Non-pigmented ciliary epithelial cell (primary cell): ENCODE measurements at places on chromosomes 7 and 10.
A peak's percentile ranks its signal among the peaks of the same experiment; 100 is the strongest.

- peak; percentile 45 for DNase-seq
Observed at GRCh38 chr7:157235357-157236333, 96.9 kb downstream of the UBE3C start.

- peak; percentile 95 for DNase-seq
Observed at GRCh38 chr7:100148559-100149328, at the start of gene LAMTOR4. TSS of gene LAMTOR4 (plus strand) at chr7:100148918. CDS start at chr7:100148973, 55 bp downstream.

GRCh38 chr10:6022660-6023059 lies 39.5 kb downstream of the IL2RA start:
- no peak for DNase-seq

DNA sequence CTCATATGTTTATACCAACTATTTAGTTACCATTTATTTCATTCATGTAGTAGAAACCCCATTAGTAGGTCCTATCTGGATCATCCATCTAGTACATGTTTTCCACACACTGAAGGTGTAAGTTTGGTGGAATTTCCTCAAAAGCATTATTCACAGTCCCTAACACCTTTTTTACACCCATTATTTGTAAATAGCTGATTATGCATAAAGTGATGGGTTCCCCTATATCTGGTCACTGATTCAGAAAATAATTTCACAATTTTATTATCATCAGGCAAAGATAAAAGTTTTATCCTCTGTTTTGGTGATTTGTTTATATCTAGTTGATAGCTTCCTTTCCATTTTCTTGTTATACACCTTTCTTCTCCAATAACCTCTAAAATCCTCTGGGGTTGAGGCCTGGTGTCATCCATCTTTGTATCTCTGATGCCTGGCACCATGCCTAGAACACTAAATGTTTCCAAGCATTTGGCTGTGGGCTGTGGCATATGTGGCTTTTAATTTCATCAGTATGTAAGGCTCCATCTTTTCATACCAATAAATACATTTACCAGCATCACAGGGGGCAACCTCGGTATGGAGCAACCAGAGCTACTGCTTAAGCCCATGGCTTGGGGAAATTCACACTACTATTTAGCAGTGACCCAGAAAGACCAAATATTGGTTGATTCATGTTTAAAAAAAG lies 1089.5 kb upstream of the LRRN3 start:
- no peak for DNase-seq

DNA sequence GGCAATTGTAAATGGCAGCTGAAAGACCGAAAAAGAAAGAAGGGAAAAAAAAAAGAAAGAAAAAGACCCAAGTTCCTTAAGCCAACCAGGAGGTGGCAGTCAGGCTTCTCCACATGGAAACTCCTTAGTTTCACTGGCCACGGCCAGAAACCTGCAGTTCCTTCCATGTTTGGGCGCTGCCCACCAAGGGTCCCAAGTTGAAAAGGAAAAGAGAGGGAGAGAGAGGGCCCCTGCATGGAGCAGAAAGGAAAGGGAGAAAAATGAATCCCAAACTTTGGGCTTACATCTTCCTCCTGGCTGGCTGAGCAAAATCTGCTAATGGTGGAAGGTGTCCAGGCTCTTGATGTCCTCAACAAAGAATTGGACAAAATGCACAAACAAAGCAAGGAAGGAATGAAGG lies 31.8 kb upstream of the ABCA13 start:
- DNase-seq: no peak
